ENCODE measurements at places on chromosomes 4 and X. TPM values are rescaled to one million over a fixed set of nuclear protein-coding genes. Genes with fewer than 3 reads are reported as not detected.

Gene NOX1
- not detected for total RNA-seq

Gene ASMT
- not detected for total RNA-seq

Gene SPACA5
- not detected for total RNA-seq

Gene LAMP2
- total RNA-seq, result 182 TPM

Gene PRR32
- not detected for total RNA-seq

Gene FGF13
- 4.6 TPM for total RNA-seq

Gene MSX1
- total RNA-seq, result 1.3 TPM

Gene SMR3B
- total RNA-seq, result not detected

Gene SMAD1
- 13.0 TPM for total RNA-seq

Gene OTUD6A
- total RNA-seq, result not detected

Gene P2RY8
- not detected for total RNA-seq

Gene GPR78
- total RNA-seq, result 1.0 TPM

Gene GABRG1
- not detected for total RNA-seq

Gene REPS2
- total RNA-seq, result 0.50 TPM

Gene CEP44
- total RNA-seq, result 13.5 TPM

Gene G6PD
- total RNA-seq, result 86.2 TPM

Gene ASB12
- total RNA-seq, result not detected

Gene SYNPO2
- total RNA-seq, result 40.1 TPM

Data from fibroblast of lung (primary cell).